ENCODE measurements at places on chromosomes 13 and 19.

- no peak for DNase-seq
These were observed 62.4 kb downstream of the GPC6 start for GRCh38 chr13:93289053-93289452.

GRCh38 chr13:43569658-43570057, 217.1 kb downstream of the ENOX1 start:
- DNase-seq = no peak

GRCh38 chr13:33874871-33875270, 56.9 kb downstream of the RFC3 start:
- no peak for DNase-seq

- no peak for DNase-seq
These were observed 1.1 kb upstream of the SMIM24 start for GRCh38 chr19:3481241-3482090.

GRCh38 chr13:27820524-27821482, 28.5 kb downstream of the GSX1 start:
- no peak for DNase-seq

- DNase-seq = peak; percentile 27
These were observed 2.7 kb downstream of the SPINT2 start for GRCh38 chr19:38266981-38267597.

DNA sequence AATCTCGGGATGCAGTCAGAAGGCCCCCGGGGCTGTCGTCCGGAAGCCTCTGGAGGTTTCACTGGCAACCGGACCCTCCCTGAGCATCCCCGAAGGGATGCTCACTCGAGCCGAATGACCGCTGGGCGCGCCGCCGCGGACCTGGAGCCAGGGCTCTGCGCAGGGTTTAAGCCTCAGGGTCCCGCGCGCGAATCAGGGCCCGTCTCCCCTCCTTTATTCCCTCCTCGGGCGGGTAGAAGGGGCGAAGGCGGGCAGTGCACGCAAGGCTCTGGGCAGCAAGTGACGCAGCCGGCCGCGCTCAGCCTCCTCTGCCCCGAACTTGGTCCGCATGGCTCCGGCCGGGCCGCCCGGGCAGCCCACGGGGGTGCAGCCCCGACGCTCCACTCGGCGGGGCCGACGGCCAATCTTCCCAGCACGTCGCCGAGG, 572 bp downstream of the SHISA2 start:
- DNase-seq = no peak

DNA sequence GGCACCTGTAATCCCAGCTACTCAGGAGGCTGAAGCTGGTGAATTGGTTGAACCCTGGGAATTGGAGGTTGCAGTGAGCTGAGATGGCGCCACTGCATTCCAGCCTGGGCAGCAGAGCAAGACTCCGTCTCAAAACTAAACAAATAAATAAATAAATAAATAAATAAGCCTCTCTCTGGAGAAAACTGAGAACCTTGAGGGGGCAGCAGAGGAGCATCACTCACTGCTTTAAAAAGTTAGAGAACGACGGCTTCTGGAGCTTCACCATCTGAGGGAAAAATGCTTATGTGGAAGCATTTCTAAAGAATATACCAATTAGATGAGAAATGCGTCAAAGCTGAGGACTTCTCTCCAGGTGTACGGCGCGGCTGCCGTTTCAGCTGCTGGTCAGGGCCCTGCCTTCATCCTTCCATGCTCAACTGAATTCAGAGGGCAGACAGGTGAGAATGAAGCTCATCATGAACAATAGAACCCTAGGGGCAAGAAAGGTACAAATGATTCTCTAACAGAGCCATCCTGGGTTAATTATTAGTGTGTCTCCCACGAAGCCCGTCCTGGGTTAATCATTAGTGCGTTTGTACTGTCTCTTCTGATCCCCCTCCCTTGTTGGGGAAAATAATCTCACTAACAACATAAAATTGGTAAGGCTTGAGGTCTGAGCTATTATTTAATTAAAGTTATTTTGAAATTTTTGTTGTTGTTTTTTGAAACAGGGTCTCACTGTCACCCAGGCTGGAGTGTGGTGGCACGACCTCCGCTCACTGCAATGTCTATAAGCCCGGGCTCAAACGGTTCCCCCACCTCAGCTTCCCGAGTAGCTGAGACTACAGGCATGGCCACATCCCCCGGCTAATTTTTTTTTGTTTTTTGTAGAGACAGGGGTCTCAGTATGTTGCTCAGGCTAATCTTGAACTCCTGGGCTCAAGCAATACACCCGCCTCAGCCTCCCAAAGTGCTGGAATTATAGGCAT, 80.1 kb downstream of the IPO5 start:
- peak; percentile 8 for DNase-seq

- no peak for DNase-seq
These were observed 1589.1 kb upstream of the SPRY2 start for GRCh38 chr13:81929988-81930387.

- peak; percentile 75 for DNase-seq
These were observed 1000.6 kb downstream of the OLFM4 start for GRCh38 chr13:54029226-54029625.

- no peak for DNase-seq
These were observed 54.6 kb downstream of the TRPM4 start for GRCh38 chr19:49212016-49212701.
